NCI-H2081 (cell line): ENCODE measurements at places on chromosomes 5 and 9.
A peak's percentile ranks its signal among the peaks of the same experiment; 100 is the strongest.

DNA sequence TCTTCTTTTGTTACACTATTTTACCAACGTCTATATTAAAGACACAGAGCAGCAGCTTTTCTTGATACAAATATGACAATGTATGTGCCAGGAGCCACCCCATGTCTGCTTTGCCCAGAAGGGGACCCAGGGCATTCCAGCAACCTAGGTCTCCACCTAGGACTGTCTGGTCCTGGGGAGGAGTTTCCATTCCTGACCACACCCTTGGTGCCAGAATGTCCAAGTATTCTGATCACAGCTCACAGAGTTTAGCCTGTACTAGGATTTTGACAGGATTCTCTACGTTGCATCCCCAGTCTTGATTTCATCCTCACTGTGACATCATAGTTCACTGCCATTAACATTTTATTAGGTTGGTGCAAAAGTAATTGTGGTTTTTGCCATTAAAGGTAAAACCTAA, 224.7 kb downstream of the SREK1 start:
- DNase-seq: no peak

- no peak for DNase-seq
Observed at GRCh38 chr9:88322906-88323566, 65.2 kb upstream of the SPIN1 start.

DNA sequence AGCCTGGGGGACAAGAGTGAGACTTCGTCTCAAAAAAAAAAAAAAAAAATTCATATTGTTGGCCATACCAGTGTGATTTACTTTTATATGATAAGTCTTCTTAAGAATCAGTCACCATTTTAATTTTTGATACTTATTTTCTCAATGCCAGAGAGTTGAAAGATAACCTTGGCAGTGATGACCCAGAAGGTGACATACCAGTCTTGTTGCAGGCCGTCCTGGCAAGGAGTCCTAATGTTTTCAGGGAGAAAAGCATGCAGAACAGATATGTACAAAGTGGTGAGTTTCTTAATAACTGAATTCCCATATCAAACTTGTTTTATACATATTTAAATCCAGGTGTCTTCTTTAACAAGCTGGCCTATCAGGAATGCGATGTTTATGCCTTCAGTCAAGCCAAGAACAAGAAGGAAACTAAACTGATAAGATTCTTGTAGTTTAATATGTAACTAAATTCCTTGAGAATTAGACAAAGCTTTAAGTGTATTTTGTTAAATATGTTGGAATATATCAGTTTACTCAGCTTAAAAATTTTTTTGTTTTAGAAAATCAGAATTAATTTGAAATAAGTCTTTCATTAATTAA, 81.5 kb downstream of the NIPBL start:
- DNase-seq: no peak

DNA sequence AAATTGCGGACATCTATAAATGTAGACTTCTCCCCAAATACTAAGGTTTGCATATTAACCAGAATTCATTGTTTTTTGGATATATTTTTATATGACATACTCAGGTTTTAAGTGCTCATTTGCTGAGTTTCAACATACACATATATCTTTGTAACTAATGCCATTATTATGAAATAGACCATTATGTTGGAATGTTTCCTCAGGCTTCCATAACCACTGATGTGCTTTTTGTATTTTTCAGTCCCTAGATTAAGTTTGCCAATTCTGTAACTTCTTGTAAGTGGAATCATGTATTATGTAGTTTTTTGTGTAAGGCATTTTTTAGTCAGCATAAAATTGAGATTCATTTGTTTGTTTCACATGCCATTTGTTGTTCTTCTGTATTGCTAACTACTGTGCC, 32.1 kb downstream of the HSPA4 start:
- DNase-seq: no peak

- no peak for DNase-seq
Observed at GRCh38 chr5:147930769-147931168, 24.4 kb upstream of the C5orf46 start.

- no peak for DNase-seq
Observed at GRCh38 chr5:157046041-157046440, 12.9 kb downstream of the HAVCR1 start.

DNA sequence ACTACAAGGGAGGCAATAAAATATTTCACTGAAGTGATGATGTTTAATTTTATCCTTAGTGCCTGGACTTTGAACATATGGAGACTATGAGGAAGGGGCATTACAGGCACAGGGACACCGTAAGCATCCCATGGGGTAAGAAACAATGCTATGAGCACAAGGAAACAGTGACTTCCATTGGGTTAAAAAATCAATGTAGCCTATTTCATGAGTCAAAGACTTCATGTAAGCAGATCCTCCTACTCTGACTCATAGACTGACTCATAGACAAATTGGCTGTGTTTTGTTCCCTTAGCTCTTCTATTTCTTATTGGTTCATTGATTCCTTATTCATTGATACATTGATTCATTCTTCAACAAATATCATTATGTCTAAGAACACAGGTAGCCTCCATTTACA, 351.0 kb downstream of the PRELID2 start:
- DNase-seq: no peak

- no peak for DNase-seq
Observed at GRCh38 chr5:39186722-39187539, 32.4 kb downstream of the FYB1 start.

DNA sequence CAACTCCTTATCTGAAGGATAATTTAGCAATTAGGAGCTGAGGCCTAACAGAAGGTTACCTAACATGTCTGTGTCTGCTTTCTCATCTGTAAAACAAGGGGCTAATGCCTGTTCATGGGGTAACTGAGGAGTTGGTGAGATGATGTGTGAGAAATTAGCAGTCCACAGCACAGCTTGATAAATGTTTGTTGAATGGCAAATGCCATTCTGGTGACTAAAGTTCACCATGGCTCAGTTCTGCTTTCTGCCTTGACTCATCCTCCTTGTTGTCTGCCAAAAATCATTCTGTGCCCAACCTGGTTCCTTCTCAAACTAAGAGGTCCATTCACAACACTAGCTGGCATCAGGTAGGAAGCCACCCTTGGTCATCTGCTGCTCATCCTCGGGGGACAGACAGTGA, 552.0 kb upstream of the KLF4 start:
- DNase-seq: no peak

- DNase-seq: no peak
Observed at GRCh38 chr9:20552874-20553557, 69.3 kb downstream of the MLLT3 start.

DNA sequence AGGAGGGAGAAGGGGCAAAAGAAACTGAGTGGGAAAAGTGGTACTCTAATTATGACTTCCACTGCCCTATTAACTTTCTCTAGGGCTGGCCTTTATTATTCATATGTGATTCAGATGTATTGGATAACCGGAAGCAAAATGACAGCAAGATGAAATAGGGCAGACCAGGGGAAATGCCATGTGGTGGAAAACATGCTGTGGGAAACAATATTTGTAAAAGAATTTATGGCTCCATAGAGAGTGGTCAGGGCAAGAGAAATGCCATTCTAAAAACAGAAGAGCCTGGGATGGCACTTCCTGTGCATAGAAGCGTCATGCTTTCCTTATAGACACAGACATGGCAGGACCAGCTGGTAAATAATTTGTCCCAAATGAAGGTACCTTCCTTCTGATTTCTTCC, 67.7 kb downstream of the MEGF10 start:
- no peak for DNase-seq

DNA sequence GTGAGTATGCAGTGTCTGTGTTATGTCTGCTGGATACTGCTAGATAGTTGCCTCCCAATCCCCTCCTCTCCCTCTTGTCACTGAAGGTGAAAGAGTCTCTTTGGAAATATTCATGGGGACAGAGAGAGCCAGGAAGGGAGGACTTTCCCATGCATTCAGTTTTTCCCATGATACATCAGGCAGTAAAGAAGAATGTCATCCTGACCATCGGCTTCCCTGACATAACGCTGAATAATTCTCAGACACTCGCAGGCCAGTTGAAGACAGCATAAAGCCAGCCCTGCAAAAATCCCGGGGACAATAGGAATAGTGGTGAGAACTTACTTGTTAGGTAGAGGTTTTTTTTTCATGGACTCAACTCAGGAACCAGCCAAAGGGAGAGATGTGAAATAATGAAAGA, 58.1 kb downstream of the KLF4 start:
- DNase-seq: no peak

GRCh38 chr5:147432323-147432722, 77.5 kb downstream of the DPYSL3 start:
- no peak for DNase-seq

DNA sequence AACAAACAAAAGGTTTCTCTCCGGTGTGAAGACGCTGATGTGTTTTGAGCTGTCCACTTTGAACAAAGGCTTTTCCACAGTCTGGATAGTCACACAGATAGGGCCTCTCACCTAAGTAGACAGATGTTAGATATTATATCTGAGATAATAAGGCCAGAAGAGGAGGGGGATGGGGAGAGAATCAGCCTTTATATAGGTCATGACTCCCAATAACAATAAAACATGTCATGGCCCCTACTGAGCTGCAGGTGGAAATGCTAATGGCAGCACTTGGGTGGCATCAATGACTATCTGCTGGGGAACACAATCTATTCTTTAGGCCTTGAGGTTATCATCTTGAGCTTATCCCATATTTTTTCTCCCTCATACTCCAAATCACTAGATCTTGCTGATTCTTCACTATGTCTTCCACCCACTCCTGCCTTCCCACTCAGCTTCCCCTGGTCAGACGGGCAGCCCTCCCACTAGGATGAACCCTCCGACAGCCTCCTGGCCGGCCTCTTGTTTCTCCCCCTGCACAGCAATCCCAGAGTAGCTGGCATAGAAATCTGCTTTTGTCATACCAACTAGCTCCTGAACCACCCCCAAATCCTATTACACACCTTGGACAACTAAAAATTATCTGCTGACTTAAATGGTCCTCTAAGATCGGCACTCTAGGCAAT, 11.5 kb upstream of the SLC35D2 start:
- DNase-seq: no peak

- DNase-seq: no peak
Observed at GRCh38 chr9:20472342-20473045, 149.8 kb downstream of the MLLT3 start.

DNA sequence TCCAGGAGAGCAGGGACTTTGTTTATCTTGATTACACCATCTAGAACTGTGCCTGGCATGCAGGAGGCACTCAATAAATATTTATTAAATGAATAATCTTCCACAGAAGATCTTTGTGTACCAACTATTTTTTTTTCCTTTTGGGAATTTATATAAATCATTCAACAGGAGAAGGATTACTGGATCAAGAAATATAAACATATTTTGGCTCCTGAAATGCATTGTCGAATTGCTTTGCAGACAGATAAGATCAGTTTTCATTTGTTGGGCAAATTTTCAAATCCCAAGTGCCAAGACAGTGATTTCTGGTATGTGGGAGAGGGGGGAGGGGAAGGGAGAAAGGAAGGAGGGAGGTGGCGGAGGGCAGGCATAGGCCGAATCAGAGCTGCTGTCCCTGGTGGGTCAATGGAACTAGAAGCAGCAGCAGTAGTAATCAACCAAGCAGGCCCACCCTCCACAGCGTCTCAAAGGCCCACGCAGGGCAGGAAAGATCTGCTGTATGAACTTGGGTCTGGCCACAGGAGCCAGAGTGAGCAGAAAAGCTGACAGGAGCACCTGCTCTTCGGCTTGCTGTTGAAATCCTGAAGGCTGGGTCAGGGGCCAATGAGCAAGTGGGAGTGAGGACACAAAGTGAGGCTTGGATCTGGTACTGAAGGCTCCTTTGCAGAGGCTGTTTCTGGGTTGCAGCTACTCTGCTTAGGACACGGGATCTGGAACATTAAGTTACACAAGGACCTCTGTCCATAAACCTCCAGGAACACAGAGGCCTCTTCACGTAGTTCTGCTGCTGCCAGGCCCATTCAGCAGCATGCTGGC, 15.8 kb upstream of the TRAF1 start:
- DNase-seq: no peak

- DNase-seq: peak; percentile 58
Observed at GRCh38 chr9:121286973-121287741, 19.2 kb downstream of the GSN start.

- no peak for DNase-seq
Observed at GRCh38 chr9:121652021-121652837, 795 bp downstream of the DAB2IP start.

- DNase-seq: no peak
Observed at GRCh38 chr5:116562669-116563068, 12.0 kb downstream of the SEMA6A start.

DNA sequence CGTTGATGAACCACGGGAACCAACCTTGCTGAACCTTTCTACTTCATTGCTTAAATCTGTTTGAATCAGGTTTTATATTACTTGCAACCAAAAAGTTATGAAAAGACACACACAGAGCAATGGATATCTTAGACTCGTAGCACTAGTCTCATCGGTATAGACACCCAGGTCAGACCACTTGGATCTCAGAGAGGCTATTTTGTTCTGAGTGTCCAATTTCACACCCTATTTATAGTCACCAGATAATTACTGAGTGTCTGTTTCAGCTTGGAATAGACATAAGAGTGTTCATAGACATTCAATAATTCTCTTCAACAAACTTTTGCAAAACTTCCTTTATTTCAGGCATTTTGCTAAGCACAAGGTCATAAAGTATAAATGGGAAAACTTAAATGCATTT, 145.4 kb upstream of the EGFLAM start:
- DNase-seq: no peak

GRCh38 chr5:116374434-116374852, 200.2 kb downstream of the SEMA6A start:
- DNase-seq: no peak

- no peak for DNase-seq
Observed at GRCh38 chr5:37954561-37954960, 114.7 kb upstream of the GDNF start.

DNA sequence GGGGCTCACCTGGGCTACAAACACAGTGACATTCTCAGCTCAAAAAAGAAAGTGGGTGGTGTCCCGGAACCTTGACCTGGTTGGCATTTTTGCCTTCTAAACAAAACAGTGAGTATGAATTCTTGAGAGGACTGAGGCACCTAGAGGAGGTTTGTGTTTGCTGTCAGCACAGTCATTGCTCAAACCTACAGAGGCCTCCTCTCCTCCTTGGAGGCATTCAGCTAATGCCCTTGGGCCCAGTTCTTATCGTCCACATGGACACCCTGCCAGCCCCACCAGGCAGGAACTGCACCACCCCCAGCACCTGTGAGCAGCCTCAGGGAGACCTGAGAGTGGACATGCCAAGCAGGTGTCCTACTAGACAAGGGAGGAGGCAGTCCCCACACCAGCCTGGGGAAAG, 156.7 kb downstream of the SYK start:
- no peak for DNase-seq

DNA sequence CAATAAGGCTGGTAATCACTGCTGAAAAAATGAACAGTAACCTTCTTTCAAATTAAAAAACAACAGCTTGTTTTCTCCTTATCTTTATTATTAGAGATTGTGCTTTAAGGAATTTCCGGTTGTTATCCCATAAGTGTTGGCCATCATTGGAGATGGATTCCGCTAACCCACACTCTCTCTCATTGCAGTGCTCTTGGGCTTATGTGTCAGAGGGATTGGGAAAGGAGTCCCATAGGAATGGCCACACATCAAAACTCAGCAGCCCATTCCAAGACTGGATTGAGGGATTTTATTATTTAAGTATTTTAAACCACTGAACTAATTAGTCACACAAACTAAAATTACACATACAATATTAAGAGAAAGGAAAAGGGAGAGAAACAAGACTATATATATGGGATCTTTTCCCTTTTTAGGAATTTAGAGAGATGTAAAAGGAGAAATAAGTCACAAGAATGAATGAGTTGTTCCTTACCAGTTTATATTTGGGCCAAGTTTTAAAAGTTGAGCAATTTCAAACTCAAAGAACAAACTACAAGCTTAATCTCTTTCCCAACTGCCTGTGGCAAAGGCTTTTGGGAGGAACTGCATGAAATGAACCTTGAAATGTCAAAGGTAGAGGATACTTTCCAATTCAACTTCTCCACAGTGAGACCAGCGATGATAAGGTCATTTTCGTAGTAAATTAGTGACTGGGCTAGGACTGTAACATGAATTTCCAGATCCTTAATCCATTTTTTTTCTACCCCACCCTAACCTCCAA, 2.4 kb downstream of the SPINK6 start:
- DNase-seq: no peak
